ENCODE measurements at places on chromosomes 7 and 10.

DNA sequence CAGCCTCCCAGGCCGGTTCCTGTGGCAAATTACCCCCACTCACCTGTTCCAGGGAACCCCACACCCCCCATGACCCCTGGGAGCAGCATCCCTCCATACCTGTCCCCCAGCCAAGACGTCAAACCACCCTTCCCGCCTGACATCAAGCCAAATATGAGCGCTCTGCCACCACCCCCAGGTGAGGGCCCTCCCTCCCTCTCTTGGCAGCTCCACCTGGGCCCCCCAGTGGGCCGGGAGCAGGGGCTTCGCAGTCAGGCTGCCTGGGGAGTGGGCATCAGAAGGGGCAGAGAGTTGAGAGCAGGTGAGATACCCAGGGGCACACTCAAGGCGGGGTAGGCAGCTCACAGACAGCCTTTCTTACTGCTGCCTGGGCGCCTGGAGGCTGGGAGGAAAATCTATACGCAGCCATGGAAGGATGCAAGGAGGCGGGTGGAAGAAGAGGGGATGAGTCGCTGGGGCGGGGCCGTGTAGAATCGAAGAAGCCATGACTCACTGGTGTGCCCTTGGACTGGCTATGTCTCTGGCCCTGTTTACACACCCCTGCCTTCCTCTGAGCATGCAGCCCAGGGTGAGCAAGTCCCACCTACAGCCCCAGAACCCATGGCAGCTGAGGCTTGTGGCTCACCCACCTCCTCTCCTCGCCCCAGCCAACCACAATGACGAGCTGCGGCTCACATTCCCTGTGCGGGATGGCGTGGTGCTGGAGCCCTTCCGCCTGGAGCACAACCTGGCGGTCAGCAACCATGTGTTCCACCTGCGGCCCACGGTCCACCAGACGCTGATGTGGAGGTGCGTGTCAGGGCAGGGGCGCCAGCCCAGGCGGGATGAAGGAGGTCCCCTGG, 48.6 kb upstream of the PPIF start:
- peak overlapping the region; percentile 26 for H3K4me3 ChIP-seq
- peaks cover 40% of the 10 kb centered on the region for H3K4me1 ChIP-seq
- no peak for DNase-seq
- H3K27me3 ChIP-seq: no peaks in the 10 kb centered on the region

DNA sequence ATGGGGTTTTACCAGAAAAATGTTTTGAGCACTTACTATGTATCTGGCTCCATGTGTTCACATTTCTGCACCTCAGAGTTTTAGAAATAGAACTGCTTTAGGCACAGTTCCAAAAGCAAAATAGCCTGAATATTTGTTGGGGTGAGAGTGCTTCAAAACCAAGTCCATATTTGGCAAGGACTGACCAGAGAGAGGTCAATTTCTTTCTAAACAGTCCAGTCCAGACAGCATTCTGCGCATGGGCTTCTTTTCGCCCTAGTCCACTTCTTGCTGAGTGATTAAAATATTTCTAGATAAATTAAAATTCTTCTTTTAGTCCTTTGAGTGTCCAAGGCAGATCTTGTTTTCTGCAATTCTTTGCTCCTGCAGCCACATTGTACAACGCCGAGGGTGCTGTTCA, 427.0 kb downstream of the PHTF2 start:
- H3K27ac ChIP-seq: no peak overlapping the region
- H3K4me1 ChIP-seq: no peaks in the 10 kb centered on the region
- DNase-seq: no peak
- no peak overlapping the region for H3K4me3 ChIP-seq

DNA sequence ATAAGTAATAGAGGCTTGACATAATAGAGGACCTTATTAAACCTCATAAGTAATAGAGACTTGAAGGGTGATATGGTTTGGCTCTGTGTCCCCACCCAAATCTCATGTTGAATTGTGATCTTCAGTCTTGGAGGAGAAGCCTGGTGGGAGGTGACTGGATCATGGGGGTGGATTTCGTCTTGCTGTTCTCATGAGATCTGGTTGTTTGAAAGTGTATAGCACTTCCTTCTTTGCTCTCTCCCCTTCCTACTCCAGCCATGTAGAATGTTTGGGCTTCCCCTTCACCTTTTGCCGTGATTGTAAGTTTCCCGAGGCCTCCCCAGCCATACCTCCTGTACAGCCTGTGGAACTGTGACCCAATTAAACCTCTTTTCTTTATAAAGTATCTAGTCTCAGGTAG, 8.6 kb downstream of the KIFBP start:
- H3K4me1 ChIP-seq: peaks cover 35% of the 10 kb centered on the region
- no peak for DNase-seq
- peak overlapping the region; percentile 16 for H3K4me3 ChIP-seq
- no peaks in the 10 kb centered on the region for H3K27me3 ChIP-seq

- peaks cover 21% of the 10 kb centered on the region for H3K36me3 ChIP-seq
- H3K27me3 ChIP-seq: no peaks in the 10 kb centered on the region
- H3K27ac ChIP-seq: no peak overlapping the region
- DNase-seq: no peak
- H3K4me1 ChIP-seq: no peaks in the 10 kb centered on the region
These were observed 118.8 kb upstream of the IFRD1 start for GRCh38 chr7:112331492-112331891.

DNA sequence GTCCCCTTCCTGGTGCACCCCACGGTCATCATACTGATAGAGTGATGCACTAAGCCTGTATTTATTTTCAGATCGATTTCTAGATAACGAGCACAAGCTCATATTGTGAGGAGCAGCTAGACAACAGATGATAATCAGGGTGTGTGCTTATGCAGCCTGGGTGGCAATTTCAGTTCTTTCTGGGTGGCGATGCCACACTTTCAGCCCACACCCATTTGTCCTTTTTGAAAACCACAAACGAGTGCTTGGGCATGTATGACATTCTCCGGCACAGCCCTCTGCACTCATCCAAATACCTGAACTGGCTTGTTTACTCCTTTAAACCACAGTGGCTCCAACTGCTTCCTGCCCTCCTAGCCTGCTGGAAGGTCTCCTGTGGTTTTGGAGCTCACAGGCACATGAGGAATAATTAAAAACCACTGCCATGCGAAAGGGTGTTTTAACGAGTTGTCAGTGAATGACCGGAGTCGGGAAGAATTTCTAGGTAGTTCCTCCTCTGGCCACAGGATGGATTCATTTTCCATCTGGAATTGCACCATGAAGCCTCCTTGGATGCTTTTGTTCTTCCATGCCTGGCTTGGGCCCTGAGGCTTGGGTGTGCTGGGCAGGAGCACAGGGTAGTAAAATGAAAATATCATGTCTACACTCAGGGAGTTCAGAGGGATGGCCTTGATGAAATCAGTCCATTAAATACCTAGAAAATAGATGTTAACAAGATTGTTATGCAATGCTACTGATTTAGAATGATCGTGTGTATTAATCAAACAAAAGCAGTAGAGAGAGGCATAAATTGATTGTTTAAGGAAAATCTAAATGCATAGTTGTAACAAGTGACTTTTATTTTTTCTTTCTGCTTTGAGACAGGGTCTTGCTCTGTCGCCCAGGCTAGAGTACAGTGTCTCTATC, 52.4 kb upstream of the ITGB1 start:
- DNase-seq: no peak
- no peaks in the 10 kb centered on the region for H3K36me3 ChIP-seq
- H3K4me3 ChIP-seq: no peak overlapping the region
- peaks cover 10% of the 10 kb centered on the region for H3K27me3 ChIP-seq
- H3K4me1 ChIP-seq: peaks cover 24% of the 10 kb centered on the region
- no peak overlapping the region for H3K27ac ChIP-seq

- H3K36me3 ChIP-seq: peaks cover under 1% of the 10 kb centered on the region
- peak overlapping the region; percentile 98 for H3K27ac ChIP-seq
- no peaks in the 10 kb centered on the region for H3K27me3 ChIP-seq
- peak overlapping the region; percentile 72 for H3K4me3 ChIP-seq
These were observed 33.3 kb downstream of the DNAJB12 start for GRCh38 chr10:72321248-72322029.

- H3K4me1 ChIP-seq: no peaks in the 10 kb centered on the region
- no peak overlapping the region for H3K27ac ChIP-seq
- no peaks in the 10 kb centered on the region for H3K36me3 ChIP-seq
These were observed 102.7 kb downstream of the ZWINT start for GRCh38 chr10:56258378-56258777.

- H3K4me3 ChIP-seq: no peak overlapping the region
- H3K27ac ChIP-seq: no peak overlapping the region
- no peak for DNase-seq
- H3K27me3 ChIP-seq: no peaks in the 10 kb centered on the region
These were observed 69.5 kb downstream of the GBF1 start for GRCh38 chr10:102314801-102315200.

GRCh38 chr7:2862831-2863361, 18.8 kb upstream of the GNA12 start:
- H3K27ac ChIP-seq: peak overlapping the region; percentile 86
- no peaks in the 10 kb centered on the region for H3K27me3 ChIP-seq
- peaks cover 27% of the 10 kb centered on the region for H3K4me1 ChIP-seq

DNA sequence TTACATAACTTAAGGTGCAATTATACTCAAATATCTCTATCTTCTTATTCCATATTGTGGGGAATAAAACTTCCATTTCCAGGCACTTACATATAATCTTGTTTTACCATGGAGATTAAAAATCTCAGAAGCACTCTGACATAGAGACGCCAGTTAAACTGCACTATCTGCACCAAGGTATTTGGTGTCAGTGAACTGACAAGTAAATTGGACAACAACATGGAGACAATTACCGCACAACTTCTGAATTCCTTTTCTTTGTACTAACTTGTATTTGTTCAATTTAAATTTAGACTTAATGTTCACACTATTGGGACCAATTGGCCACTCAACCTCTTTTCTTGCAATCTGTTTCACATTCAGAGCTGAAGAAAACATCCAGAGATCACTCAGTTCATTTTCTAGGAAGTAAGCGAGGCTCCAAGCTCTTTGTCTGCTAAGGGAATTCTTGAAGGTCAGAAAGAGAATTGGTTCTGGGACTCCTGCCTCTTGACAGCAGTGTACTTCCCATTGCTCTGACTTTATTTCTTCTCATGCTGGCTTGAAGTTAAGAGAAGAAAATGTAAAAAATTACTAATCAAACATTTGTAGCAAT, 184.7 kb downstream of the CHCHD3 start:
- no peak overlapping the region for H3K4me3 ChIP-seq
- H3K27ac ChIP-seq: no peak overlapping the region
- no peak for DNase-seq
- H3K4me1 ChIP-seq: no peaks in the 10 kb centered on the region

- no peaks in the 10 kb centered on the region for H3K27me3 ChIP-seq
- H3K27ac ChIP-seq: no peak overlapping the region
- H3K4me1 ChIP-seq: no peaks in the 10 kb centered on the region
- H3K4me3 ChIP-seq: no peak overlapping the region
- H3K36me3 ChIP-seq: no peaks in the 10 kb centered on the region
- no peak for DNase-seq
These were observed 250.6 kb downstream of the C7orf25 start for GRCh38 chr7:42661312-42661711.

Measured in activated T-helper 1 cell treated with anti-CD3 and anti-CD28 coated beads, Interleukin-12 subunit alpha, Interleukin-12 subunit beta, Interleukin-2, Interleukin-4 antibody, amounts not matched to agents 30 ng/mL and 10 ng/mL and 1 ng/mL, durations not matched to agents 14 hours and 24 hours and 36 hours (primary cell).